ENCODE measurements at places on chromosomes 5 and 9.

- no peak for DNase-seq
These were observed 420.5 kb downstream of the EBF1 start for GRCh38 chr5:158679221-158679641.

GRCh38 chr9:17216011-17216410 is 81.2 kb downstream of the CNTLN start:
- no peak for DNase-seq

DNA sequence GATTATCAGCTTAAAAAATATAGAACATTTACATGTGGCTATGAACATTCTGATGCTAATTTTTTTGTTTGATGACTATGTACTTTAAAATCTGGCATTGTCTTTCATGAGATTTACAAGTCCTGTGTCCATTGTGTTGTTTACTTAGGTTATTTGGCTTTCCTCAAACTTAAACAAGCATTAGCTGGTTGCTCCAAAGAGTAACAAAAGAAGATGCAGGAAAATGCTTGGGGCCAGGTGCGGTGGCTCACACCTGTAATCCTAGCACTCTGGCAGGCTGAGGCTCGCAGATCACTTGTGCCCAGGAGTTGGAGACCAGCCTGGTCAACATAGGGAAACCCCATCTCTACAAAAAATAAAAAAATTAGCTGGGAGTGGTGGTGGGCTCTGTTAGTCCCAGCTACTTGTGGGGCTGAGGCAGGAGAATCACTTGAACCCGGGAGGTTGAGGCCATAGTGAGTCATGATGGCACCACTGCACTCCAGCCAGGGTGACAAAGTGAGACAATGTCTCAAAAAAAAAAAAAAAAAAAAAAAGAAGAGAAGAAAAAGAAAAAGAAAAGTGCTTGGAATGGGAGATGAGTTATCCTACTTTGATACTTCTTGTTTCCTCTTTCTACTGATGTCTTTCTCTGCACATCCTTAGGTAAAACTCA is 39.7 kb downstream of the PAM start:
- DNase-seq = no peak

- peak; percentile 44 for DNase-seq
These were observed at the start of gene ENTPD2 for GRCh38 chr9:137053944-137054931. ENTPD2 (minus strand) TSS chr9:137054061; CDS start chr9:137053997, 64 bp downstream.

- DNase-seq = no peak
These were observed 10.5 kb downstream of the ADGRV1 start for GRCh38 chr5:90569084-90569483.

- DNase-seq = no peak
These were observed 47.8 kb downstream of the NR6A1 start for GRCh38 chr9:124723352-124723751.

DNA sequence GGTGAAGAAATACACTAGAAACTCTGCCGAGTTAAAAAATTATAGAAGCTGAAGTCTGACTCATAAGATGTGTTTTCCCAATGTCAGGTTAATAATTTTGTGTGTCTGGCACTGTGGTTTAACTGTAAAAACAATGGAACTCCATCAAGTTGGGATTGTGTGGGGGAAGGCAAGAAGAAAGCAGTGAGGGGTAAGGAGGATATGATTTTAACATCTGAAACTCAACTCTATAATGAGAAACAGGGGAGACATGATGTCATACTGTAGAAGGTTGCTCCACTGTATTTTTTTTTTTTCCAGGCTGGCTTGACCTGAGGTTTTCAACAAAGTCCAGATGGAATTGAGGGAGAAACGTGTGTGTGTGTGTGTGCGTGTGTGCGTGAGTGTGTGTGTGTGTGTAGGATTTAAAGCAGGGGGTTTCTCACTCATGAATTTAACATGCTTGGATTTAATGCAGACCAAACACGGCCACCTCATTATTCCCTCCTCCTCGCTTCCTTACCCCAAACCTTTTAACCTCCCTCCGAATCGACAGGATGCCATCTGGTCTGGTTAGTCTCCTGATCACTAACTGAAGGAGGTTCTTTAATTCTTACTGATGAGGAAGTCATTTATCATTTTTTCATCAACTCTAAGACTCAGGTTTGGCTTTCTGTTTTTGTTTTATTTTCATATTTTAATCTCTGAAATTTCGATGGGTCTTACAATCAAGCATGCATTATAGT is 140.2 kb upstream of the LPAR1 start:
- no peak for DNase-seq

- DNase-seq = peak; percentile 31
These were observed 24.3 kb upstream of the PTGES start for GRCh38 chr9:129776938-129777768.

DNA sequence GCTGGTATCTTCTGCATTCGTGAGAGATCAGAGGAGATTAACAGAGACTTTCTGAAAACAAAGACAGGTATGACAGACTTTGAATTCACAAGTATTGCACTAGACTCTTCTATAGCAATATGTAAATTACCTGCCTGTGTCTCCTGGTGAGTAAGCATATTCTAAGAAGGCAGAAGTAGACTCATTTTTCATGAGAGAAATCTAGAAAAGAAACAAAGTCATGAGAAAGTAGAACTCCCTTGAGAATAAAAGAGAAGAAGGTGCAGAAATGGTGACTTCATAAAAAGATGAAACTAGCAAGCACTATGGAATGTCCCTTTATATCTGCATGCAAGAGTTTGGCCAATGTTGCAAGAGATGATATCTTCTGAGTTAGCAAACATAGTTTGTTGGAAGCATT is 419.8 kb downstream of the DMRT2 start:
- no peak for DNase-seq

DNA sequence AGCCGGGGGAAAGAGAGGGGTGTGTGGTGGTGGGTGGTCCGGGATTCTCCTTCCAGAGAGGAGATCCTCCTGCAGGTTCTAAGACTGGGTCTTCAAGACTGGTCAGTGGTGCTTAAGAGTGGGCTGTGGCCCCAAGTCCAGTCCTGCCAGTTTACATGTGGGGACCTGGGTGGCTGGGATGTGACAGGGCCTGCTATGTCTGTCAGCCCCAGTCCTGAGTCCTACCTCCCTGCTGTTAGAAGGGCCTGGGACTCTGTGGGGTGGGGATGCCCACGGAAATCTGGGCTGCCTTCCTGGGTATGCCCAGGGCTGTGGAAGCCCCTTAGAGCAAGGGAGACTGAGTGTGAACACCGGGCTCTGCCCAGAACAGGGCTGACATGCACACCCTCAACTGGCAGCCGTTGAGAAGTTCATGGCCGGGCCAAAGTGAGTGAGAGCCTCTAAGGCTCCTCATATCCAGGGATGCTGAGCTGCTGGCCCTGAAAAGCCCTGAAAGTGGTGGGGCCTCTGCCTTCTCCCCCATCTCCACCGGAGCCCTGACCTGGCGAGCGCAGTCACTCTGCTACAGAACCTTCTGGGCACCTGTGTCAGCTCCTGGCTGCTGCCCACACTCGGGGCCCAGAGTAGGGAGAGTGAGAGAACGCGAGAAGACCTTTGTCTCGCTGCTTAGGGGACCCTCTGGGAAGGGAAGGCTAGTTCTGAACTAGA is 1.7 kb downstream of the PHF2 start:
- no peak for DNase-seq

GRCh38 chr9:88775559-88775958 is 215.7 kb upstream of the S1PR3 start:
- no peak for DNase-seq

GRCh38 chr5:66840511-66841013 is 244.4 kb downstream of the MAST4 start:
- DNase-seq = no peak

- DNase-seq = peak; percentile 61
These were observed 7.3 kb upstream of the FOXB2 start for GRCh38 chr9:77011973-77012821.

GRCh38 chr5:119287547-119288111 is 68.2 kb upstream of the TNFAIP8 start:
- DNase-seq = peak; percentile 57

DNA sequence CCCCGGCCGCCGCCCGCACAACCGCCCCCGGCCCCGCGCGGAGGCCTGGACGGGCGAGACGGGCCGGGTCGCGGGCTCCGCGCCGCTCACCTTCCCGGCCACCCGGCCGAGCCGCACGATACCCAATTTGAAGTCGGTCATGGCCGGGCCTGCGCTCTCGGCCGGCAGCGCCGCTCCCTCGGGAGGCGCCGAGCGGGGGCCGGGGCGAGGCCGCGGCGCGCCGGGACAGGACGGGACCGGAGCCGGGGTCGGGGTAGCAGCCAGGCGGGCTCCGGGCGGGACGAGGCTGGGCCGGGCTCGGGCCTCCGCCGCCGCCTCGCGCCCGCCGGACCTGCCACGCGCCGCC is 216 bp downstream of the ZMYND19 start:
- no peak for DNase-seq

DNA sequence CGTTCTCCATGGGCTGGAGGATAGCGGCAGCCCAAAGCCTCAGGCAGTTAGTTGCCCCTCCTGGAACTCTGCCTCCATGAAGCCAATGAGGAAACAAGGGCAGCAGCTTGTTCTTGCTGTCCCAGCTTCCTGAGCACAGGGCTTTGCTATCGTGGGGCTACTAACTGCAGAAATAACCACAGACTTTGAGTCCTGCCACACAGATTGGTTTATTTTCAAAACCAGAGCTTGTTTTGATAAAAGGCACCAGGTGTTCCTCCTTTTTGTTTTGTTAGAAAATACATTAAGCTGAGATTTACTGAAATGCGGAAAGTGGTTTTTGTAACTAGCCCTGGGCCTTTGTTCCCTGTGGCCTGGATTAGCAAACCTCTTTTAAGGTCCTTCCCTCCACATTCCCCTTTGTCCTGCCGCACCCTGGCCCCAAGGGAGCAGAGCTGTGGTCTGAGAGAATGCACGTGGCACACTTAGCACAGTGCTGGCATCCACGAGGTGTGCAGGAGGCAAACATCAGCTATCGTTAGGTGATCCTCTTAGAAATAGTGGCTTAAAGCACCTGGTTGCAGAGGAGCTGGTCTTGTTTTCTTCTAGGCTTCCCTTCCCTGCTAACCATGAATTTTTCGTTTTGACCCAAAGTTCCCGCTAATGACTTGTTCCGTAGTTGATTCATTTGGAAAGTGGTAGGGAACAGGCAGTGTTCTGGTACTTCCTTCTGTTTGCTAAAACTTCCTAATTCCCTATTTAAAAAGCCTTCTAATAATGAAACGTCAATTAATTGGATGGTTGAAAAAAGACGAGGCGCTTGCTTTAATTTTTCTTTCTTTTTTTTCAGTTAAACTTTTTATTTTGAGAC is 21.5 kb downstream of the MVB12B start:
- no peak for DNase-seq

Measured in activated naive CD4-positive, alpha-beta T cell treated with Interleukin-2 at 50 U/mL for 16 hours (primary cell).